Lung (tissue), 17 donors: ENCODE measurements at places on chromosomes 2 and 18. TPM values are rescaled to one million over a fixed set of nuclear protein-coding genes. Genes with fewer than 3 reads are reported as not detected.

Gene LCT
- 0.02 TPM for polyA plus RNA-seq

Gene NOL4
- polyA plus RNA-seq, result 0.02 TPM

Gene SNED1
- 5.9 TPM for polyA plus RNA-seq

Gene ABCB11
- 0.02 TPM for polyA plus RNA-seq

Gene SRD5A2
- 1.8 TPM for polyA plus RNA-seq

Gene CGREF1
- polyA plus RNA-seq, result 0.55 TPM

Gene GNAL
- polyA plus RNA-seq, result 1.5 TPM

Gene HOXD1
- polyA plus RNA-seq, result 0.90 TPM

DNA sequence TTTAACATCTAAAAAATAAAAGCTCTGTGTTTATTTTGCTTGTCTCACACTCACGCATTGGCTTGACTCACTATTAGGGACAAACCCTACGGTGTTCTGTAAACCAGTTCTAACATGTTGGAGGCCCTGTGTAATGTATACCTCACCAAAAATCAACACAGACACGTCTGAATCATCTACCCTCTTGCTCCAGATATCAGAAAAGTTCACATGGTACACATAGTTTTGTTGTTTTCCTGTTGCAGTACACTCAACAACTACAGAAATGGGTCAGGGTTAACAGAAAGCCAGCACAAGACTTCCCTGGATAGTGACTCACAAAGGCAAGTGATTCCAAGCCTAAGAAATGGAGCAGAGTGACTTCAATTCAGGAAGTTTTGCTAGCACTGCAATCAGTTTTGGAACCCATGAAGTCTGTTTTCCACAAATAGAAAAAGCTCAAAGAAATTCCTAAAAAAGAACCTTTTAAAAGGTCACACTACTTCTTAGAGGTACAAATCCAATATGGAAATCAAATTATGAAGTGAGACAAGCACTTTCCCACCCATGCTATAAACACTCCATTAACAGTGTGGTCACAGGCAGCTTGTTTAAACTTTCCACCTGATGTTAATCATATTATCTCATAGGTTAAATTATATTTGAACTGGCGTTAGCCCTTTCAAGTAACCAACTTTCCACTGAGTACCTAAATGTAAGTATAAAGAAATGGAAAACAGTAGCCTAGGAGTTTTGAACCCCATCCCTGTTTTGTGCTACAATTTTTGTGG lies 87.4 kb downstream of the GAREM1 start:
- DNase-seq, result no peak

- DNase-seq, result no peak
Measured at GRCh38 chr2:127864877-127865276, 6.9 kb upstream of the POLR2D start.

DNA sequence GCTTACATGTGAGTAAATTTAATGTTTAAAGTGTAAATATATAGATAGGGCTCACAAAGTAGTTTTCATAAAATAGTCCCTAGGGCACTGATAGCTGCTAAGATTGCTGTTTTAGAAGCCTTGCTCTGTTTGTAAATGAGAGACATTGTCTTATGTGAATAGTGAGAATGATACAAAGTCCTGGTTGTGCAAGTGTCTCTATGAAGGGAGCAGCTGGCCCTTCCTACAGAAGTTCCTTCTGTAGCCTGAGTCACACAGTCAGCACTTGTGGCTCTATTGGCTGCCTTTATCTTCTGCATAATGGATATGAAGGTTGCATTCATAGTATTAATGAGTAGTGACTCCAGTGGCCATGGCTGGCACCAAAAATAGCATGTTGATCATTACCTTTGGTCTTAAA lies 279.7 kb downstream of the OSR1 start:
- DNase-seq, result no peak

DNA sequence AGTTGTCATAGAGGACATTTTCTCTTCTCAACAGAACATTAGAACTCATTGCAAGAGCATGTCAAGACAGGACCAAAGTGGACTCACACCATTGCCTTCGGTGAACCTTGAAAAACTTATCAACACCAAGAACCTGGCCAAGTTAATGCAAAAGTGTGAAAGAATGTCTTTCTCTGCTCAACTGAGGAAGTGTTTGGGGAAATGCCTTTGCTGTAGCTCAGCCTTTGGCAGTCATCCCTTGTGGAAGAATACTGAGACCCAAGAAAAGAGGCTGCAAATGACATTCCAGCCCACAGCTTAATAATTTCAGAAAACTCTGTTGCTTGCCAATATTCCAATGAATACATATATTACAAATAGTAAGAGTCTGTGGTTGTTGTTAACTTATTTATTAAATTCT lies 728.8 kb upstream of the PIK3C3 start:
- DNase-seq, result peak; percentile 84

DNA sequence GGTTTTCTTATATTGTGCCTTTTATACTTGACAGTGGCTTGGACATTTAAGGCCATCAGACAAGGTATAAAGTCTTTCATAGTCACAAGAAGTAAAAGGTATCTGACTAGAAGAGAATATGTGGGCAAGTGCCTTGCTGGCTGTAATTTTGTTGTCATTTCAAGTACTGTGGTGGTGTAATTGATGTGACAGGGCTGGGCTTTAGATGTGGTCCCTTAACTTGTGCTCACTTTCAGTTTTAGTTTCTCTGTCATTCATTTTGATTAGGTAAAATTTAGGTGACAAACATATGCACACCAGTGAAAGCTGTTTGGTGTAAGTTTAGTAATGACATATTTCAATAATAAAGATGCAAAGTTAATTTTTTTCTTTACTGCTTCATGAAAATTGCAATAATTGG lies 31.2 kb upstream of the TBR1 start:
- no peak for DNase-seq

GRCh38 chr2:14530506-14530905 lies 102.0 kb upstream of the LRATD1 start:
- DNase-seq, result no peak

GRCh38 chr2:30155889-30156658 lies 9.3 kb downstream of the YPEL5 start:
- DNase-seq, result no peak

DNA sequence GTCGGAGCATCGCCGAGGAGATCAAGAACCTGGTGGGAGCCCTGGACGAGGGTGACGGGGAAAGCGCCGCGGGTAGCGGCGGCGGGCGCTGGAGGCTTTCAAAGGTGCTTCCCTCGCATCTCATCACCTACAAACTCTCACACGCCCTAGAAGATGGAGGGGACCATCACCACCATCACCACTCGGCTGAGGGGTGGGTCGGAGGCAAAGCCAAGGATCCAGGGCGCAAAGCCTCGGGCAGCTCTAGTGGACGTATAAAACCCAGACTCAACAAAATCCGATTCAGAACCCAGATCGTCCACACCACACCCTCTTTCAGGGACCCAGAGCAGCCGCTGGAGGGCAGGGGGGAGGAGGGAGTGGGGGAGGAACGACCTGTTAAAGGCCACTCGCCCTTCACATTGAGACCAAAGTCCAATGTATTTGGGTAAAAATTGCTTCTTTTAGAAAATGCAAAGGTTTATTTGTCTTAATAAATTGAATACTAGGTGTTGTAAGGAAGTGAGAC lies 1.5 kb downstream of the SOWAHC start:
- DNase-seq, result peak; percentile 18

DNA sequence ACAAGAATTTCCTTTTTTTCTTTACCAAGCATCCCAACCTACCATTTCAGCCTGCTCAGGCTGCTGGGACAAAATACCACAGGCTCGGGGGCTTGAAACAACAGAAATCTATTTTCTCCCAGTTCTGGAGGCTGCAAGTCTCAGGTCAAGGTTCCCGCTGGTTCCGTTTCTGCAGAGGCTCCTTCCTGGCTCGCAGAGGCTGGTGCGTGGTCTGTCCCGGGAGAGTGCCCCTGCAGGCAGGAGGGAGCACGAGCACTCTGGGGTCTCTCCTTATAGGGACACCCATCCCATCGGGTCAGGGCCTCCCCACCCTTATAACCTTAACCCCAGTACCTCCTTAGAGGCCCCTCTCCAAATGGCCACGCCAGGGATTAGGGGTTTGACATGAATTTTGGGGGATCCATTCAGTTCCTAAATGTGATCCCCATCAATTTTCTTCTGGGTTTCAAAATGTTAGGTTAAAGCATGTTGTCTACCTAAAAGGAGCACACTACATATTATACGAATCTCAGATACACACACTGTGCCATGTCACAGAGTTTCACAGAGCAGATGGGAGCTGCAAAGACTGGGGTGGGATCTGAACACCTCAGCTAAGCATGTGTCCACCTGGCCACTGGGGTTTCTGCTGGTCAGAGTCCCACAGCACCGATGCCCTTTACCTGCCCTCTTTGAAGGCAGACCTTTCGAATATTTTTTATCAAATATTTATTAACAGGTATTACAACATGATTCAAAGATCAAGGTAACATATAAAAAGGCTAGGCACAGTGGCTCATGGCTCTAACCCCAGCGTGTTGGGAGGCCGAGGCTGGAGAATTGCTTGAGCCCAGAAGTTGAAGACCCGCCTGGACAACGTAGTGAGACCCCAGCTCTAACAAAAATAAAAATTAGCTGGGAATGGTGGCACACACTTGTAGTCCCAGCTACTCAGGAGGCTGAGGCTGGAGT lies 17.6 kb upstream of the ADI1 start:
- DNase-seq, result peak; percentile 73

GRCh38 chr2:102264952-102265351 lies 46.4 kb upstream of the IL1RL1 start:
- DNase-seq, result no peak

DNA sequence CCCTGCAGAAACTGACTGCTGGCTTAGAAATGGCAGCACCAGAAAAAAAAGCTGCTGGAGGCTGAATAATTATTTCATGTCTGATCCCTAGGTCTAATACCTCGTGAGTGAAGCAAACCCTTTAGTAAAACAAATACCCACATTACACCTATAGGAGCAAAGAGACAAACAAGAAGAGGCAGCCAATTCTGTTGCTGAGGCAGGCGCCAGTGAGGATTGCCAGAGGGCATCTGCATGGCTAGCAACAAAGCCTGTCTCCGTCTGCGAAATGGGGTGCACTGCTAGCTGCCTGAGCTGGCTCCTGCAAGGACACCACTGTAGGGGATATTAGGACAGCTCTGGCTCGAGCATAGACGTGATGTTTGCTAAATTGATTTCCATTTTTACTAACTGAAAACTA lies 509.7 kb downstream of the TDRD15 start:
- no peak for DNase-seq

DNA sequence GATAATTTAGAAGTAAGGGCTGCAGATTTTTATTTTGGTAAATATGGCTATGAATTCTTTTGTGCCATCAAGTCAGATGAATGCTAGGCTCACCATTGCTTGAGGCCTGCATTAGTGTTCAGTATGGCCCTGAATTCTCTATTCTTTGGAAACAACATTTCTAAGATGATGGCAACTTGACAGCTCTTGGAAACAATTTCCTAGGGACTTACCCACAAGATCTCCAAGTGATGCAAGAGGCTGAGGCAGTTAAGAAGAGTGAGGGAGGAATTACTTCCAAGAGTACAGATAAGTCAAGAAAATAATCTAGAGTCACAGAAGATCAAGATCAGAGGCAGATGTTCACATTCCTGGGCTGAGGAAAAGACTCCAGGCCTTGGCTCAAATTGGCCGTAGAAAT lies 129.1 kb downstream of the NRP2 start:
- DNase-seq, result no peak

DNA sequence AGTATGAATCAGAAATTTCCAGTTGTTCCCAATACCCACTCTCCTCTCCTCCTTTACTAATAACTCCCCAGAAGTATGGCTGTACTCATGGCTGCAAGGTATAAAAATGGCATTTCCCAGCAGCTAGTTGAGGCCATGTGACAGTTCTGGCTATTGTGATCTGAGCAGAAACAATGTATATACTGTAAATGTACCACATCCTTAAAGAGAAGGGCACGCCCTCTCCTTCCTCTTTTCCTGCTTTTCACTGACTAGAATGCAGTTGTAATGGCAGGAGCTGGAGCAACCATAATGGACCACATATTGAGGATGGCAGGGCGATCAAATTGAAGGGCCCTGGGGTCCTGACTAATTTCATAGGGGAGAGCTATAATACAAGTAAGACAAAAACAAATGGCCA lies 211.2 kb downstream of the TNS1 start:
- no peak for DNase-seq

DNA sequence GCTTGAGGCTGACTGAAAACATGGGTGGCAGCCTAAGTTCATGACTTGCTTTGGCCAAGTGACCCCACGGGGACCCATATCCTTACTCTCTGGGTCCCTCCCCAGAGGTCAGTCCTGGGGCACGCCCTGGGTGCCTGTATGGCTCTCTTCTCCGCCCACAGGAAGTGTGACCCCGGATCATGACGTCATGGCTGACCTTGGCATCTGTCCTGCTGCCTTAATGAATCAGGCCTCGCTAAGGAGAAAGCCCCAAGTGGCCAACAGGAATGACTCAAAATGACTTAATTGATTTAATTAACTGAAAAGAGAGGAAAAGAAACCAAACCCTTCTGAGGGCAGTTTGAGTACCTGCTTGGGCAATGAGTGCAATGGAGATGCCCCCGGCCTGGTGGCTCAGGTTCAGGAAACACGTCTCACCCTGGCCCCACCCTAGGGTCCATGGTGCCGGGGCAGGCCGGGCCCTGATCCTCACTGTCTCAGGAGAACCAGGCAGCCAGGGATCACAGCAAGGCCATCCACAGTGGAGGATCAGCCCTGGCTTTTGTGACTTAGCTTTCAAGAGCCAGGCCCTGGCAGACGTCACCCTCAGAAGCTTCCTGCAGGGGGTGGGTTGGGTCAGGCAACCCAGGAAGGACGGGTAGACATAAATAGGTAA lies 112.0 kb downstream of the CYP26B1 start:
- DNase-seq, result no peak

GRCh38 chr2:216559625-216560156 lies 61.0 kb downstream of the RPL37A start:
- DNase-seq, result no peak

GRCh38 chr2:241003047-241003360 lies 4.6 kb downstream of the SNED1 start:
- DNase-seq, result peak; percentile 10

- no peak for DNase-seq
Measured at GRCh38 chr18:64032312-64032711, 62.4 kb downstream of the SERPINB8 start.

- DNase-seq, result no peak
Measured at GRCh38 chr18:75250471-75250821, 39.8 kb downstream of the TSHZ1 start.

DNA sequence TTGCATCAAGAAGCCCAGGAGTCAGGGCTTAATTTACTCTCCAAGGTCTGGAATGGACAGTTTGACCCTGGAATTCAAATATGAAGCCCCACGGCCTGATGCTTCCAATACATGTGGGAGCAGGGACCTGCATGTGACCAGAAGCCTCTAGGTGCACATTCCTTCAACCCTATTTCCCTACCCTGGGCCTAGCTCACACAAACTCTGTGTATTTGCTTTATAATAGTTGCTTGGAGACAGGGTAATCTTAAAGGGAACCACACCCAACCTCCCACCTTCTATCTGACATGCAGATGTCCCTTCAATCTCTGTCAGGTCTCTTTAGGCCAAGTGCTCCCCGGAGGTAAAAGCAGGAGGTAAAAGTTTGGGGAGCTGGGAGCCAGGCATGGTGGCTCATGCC lies 55.4 kb upstream of the PPP1CB start:
- DNase-seq, result no peak

DNA sequence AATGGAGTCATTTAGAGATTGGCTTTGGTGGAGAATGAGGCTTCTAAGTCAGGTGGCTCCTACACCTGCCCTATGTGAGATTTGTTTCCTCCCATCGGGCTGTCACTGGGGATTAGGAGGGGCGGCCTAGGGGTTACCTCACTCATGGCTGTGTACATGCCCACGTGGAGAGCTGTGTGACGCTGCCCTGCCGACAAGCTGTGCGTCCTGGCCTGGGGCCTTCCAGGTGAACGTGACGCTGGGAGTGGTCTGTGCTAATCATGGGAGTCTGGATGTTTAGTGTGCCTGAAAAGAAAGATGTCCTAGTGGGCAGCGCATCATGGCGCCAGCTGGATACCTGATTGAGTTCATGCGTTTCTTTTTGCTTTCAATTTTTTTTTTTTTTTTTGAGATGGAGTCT lies 14.0 kb downstream of the ASB1 start:
- DNase-seq, result no peak
